DMS 273 treated with DMSO at 0.1 percent for 48 hours (cell line): ENCODE measurements at places on chromosomes 6 and 20.

- DNase-seq = no peak
These were observed 191.6 kb downstream of the ADAT2 start for GRCh38 chr6:143258945-143259344.

DNA sequence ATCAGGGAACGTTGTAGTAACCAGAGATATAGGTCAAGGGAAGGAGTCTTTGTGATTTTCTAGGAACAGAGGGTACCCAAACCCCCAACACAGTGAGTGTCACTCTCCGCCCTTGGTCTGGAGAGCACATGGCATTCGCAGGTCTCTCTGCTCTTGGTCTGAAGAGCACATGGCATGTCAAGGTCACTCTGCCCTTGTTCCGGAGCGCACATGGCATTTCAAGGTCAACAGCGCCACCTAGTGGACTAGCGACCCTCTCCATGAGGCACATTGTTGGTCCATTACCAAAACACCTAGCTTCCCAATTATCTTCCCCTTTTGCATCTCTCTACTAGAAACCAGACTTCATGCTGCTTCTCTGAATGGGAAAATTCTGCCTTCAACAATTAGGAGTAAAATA, 260.0 kb downstream of the C6orf118 start:
- no peak for DNase-seq

DNA sequence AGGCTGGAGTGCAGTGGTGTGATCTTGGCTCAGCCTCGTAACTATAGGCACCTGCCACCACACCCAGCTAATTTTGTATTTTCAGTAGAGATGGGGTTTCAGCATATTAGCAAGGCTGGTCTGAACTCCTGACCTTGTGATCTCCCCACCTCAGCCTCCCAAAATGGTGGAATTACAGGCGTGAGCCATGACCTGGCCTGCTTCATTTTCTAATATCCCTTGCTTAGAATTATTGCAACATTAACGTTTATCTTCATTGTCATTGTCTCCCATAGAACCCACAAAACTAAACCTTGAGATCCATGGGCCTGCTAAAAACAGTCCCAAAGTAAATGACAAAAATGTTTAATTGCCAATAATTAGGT, 6.1 kb downstream of the EEF1A1 start:
- DNase-seq = peak; percentile 62

- DNase-seq = no peak
These were observed 14.6 kb upstream of the SLC17A3 start for GRCh38 chr6:25888626-25889025.

GRCh38 chr20:24816431-24816830, 132.6 kb upstream of the CST7 start:
- no peak for DNase-seq

GRCh38 chr6:7224731-7225130, 88.3 kb downstream of the SSR1 start:
- no peak for DNase-seq

GRCh38 chr20:37346535-37347346, 801 bp downstream of the SRC start:
- no peak for DNase-seq
